Substantia nigra (tissue), 51 donors: ENCODE measurements at places on chromosomes 6 and 20.

GRCh38 chr6:128172752-128173682 is 272.2 kb upstream of the THEMIS start:
- no peak for DNase-seq

DNA sequence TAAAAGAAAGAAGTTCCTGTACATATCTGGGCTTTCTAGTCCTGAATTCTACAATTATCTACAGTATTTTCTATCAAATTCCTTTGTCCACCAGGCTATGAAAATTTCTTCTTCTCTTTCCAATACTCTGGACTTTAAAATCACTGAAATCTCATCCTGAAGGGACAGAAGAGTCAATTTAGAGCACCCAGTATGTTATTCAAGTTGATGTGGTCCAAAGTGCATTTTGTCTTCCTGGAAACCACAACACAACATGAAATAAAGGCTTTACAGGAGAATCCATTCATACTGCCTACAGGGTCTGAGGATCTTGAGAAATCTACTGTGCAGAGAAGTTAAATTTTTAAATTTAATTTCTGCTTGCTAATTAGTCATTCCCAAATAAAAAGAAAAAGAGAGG is 94.9 kb upstream of the ADGRF1 start:
- DNase-seq = no peak

DNA sequence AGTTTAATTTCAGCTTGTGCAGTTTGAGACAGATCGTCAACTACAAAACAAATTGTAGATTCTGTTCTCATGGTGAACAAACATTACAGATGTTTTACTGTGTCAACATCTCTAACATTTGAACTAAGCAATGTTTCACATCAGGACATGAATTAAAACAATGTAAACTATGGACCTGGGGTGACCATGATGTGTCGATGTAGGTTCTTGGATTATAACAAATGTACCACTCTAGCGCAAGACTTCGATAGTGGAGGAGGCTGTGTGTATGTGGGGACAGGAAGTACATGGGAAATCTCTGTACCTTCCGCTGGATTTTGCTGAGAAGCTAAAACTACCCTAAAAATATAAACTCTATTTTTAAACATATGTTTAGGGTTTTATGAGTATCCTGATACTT is 17.1 kb downstream of the HIVEP2 start:
- DNase-seq = no peak

- no peak for DNase-seq
Observed at GRCh38 chr6:68082086-68082485, 553.0 kb upstream of the ADGRB3 start.

DNA sequence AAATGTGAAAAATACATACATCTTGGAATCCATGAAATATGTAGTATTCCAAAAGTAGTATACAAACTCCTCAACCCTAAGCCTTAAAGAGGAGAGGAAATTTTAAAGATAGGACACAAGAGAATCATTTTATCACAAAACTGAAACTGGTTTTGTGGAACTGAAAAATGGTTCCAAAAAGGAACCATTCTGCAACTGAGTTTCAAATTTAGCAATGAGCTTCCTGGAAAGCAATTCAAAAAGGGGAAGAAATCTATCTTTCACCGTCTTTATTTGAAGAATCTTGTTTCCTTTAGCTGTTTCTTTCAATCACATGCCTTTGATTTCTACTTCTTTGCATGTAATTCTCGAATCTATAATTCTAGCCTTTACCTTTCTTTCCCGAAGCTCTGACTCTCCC is 32.2 kb upstream of the LAMP5 start:
- no peak for DNase-seq

DNA sequence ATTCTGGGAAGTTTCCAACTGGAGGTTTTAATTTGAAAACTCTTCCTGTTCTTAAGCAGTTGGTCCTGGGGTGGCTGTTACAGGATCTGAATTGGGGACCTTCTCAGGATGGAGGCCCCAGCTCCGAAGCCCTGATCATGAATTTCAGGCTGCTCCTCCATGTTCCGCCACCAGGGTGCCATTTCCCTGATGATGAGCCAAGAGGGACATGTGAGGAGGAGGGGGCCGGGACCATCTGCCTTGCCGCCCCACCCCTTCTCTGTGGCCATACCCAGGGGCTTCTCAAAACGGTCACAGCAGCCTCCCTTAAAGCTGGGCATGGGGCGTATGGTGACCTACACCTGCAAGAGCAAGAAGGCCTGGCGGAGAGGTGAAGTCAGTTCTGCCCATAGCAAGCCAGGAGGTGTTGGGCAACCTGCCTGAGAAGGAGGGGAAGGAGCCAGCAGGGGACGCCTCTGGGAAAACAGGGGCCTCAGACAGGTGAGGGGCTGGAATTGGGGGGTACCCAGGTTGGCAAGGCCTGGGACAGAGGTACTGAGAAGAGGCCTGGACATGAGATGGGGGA is 3.6 kb upstream of the BAK1 start:
- no peak for DNase-seq

- no peak for DNase-seq
Observed at GRCh38 chr6:52571099-52571755, 5.6 kb downstream of the TRAM2 start.

- no peak for DNase-seq
Observed at GRCh38 chr20:34850969-34851368, 21.7 kb downstream of the GGT7 start.

DNA sequence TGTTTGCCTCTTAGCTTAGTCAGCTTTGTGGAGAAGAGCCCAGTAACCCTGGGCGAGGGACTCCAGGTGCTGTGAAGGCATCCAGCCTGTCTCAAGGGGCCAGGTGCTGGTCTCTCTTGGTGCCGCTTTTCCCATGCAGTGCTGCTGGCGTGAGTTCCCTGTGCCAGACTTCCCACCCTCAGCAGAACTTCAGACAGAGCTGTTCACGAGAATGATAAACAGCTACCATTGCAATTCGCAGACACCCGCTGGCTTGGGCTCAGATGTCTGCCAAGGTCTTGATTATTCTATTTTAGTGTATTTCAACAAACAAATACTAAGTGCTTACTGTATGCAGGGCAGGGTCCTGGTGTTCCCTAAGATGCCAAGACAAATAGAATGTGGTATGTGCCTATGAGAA is 57.7 kb downstream of the RNF217 start:
- no peak for DNase-seq

DNA sequence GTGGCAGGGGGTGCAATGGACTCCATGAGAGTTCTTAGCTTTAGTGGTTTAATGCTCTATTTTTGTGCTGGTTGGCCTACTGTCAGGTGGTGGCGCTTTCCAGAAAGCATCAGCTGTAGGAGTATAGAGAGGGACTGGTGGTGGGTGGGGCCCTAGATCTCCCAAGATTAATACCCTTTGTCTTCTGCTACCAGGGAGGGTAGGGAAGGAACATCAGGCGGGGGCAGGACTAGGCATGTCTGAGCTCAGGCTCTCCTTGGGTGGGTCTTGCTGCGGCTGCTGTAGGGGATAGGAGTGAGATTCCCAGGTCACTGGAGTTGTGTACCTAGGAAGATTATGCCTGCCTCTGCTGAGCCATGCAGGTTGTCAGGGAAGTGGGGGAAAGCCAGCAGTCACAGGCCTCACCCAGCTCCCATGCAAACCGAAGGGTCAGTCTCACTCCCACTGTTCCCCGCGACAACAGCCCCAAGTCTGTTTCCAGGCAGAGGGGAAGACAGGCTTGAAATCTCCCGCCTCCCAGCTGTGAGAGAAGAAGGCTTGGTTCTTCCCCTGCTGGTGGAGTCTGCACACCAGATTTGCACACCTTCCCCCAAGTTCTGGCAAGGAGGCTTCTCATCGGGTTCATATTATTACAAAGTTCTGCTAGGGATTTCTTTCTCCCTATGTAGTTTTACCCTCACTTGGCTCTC is 46.7 kb upstream of the PKIB start:
- DNase-seq = no peak

GRCh38 chr20:57670288-57671071 is 39.3 kb downstream of the PMEPA1 start:
- no peak for DNase-seq

- no peak for DNase-seq
Observed at GRCh38 chr6:6452002-6452401, 131.5 kb upstream of the F13A1 start.

GRCh38 chr20:12040261-12040660 is 122.6 kb downstream of the BTBD3 start:
- no peak for DNase-seq

- no peak for DNase-seq
Observed at GRCh38 chr6:108093781-108094300, 19.3 kb upstream of the OSTM1 start.

- no peak for DNase-seq
Observed at GRCh38 chr6:39444479-39445019, 122.0 kb upstream of the KCNK16 start.

DNA sequence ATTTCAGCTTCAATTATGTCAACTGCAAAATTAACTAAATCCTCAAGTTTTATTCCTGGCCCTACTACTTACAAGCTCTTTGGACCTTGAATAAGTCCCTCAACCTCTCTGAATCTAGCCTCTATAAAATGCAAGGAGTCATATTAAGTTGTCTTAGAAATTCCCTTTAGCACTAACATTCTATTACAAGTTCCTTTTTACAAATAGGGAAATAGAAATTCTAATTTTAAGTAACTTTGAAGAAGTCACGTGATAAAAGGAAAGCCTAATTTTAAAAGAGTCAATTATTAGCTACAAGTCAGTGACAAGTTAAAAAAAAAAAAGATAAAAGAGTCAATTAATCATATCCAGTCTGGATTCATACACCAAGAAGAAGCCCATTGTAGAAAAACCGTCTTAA is 24.6 kb upstream of the GTF3C6 start:
- DNase-seq = no peak

DNA sequence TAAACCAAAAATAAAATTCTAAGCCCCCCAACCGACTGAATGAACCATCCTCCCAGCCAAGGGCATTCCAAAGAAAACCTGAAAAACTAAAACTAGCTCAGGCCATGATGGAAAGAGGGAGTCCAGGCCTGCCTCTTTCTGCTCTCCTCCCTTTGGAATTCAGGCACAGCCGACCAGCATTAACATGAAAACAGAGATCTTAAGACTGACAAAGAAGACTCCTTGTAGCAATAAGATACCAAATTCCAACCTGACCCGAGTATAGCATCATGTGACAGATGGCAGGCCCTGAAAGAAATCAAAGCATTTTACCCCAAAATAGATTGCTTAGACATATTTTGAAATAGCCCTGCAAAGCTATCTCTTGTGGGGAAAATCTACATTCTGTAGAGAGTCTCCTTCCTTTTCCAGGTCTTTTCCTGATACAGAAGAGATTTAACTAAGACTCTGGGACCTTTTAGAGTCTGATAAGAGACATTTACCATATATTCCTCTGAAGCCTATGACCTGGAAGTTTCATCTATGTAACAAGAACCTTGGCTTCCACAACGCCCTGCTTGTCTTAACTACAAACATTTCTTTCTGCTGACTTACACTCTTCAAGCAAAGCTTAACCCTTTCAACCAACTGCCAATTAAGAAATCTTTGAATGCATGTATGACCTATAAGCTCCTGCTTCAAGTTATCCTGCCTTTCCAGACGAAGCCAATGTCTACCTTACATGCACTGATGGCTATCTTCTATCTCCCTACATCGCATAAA is 22.2 kb upstream of the TXLNB start:
- DNase-seq = no peak

DNA sequence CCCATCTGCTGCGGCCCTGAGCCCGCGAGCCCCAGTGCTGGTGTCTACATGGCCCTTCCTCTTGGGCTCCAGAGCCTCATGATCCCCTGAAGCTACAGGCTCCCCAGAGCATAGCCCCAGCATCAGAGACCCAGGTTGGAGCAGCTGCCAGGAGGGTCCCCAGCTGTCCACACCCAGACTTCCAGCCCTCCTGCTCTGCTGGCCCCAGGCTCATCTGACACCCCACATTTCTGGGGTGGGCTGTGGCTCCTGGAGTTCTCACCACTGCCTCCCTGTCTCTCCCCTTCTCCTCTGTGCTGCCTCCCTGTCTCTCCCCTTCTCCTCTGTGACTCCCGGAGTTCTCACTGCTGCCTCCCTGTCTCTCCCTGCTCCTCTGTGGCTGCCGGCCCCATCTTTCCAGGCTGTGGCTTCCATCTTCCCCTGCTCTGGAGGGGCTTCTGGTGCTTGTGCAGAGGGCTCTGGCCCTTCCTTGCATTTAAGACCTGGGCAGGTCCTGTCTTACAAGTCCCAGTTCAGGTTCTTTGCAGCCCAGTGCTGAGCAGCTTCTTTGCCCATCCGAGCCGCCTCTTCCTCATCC is 108.1 kb downstream of the ERMARD start:
- DNase-seq = no peak

DNA sequence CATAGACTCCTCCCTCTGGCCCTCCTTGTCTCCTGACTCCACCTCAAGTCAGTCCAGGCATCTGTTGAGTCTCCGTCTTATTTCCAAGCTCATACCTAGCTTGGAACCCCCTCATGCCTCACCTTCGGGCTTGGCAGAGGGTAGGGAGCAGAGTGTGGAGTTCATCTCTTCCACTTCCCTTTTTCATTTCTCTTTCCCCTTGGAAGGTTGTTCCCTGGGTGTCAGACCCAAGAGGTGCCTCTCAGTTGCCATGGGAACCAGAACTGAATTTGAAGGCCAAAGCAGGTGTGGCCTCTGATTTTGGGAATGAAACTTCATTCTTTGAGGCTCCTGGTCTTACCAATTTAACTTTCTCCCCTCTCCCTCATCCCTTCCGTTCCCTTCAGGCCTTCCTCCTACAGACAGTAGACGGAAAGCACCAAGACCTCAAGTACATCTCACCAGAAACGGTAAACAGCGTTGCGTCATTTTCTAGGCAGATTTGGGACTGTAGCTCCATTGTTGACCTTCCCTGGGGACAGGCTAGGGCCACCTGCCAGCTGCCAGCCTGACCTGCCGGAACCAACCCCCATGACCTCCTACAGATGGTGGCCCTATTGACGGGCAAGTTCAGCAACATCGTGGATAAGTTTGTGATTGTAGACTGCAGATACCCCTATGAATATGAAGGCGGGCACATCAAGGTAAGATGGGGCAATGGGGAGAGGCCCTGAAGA is 6.6 kb downstream of the CDC25B start:
- no peak for DNase-seq

DNA sequence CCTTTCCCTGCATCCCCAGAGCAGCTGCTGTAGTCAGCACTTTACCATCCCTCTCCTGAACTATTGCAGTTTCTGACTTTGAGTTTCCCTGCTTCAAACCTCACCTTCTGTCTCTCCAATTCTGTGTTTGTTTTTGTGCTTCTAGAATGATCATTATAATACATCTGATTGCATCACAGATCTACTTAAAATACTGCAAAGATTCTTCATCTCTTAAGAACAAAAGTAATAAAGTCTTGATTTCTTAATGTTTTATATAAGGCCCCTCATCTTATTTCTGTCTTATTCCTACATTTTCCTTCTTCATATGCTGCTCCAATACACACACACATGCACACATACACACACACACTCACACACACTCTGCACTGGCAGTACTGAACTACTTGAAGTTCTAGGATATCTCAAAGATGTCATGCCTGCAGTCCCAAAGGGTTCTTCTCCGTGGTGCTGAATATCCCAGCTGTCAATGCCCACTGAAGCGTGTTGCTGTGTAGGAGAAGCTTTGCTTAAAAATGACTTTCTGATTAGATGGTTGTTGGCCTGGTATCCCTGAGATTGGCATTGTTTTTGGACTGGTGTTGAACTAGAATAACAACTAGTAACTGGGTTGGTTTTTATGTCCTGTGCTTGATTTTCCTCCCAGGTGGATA is 97.2 kb downstream of the MAP3K4 start:
- DNase-seq = no peak
